Stimulated activated CD4-positive, alpha-beta T cell treated with anti-CD3 and anti-CD28 coated beads, Interleukin-12 subunit alpha, Interleukin-12 subunit beta, amount 100 ng/mL, for 4 hours (primary cell): ENCODE measurements at places on chromosomes 1 and 21.

GRCh38 chr1:17091252-17091651, 28.0 kb downstream of the PADI2 start:
- no peak for DNase-seq

DNA sequence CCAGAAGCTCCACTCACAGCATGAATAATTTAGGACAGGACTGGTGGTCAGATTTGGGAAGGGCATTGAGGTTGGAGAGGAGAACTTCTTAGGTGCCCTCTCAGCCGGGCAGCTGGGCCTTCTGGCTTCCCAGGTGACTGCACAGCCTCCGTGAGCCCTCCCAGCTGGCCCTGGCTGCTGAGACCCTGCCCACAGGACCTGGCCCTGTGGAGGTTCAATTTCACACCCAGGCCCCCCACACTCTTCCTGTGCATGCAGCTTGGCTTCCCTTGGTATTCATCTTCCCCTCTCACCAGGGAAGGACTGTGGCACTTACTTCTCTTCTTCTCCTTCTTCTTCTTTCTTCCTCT, 50.6 kb downstream of the NDUFS5 start:
- no peak for DNase-seq

DNA sequence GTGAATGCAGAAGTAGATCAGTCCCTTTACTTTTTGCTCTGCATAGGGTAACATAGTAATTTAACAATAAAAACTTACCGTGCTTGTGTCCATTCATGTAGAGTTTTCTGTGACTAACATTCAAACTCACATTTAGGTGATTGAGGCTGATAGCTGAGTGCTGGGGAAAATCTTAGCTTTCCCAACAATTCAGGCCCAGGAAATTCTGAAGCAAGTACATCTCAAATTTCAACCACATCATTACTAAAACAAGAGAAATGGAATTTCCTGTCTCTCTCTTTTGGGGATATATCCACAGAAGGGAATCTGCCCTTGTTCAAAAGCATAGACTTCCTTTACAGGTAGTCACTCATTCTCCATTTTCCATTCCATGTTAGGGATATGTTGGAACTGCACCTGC, 33.1 kb upstream of the C1orf146 start:
- DNase-seq = no peak

DNA sequence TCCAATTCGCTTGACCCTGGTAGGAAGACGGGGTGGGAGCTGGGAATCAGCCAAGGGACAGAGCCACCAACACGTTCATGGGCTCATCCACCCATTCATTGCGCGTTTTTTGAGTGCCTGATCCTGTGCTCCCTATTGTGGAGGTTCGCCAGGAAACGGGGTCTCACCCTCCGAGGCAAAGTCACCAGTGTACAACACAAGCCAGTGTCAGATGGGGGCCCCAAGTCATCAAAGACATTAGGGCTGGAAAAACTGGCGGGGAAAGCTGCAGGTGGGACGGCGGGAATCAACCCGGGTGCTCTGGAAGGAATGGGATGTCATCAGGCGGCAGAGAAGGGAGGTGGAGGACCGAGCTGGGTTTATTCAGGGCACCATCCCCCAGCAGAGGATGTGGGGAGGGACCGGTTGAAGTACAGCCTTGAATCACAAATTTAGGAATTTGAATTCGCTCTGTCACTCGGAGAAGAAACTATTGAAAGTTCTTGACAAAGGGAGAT, 667 bp upstream of the NID1 start:
- no peak for DNase-seq

GRCh38 chr1:84000954-84001495, 2.1 kb upstream of the TTLL7 start:
- no peak for DNase-seq

- no peak for DNase-seq
These were observed 339.3 kb downstream of the PAPPA2 start for GRCh38 chr1:176802316-176802715.

DNA sequence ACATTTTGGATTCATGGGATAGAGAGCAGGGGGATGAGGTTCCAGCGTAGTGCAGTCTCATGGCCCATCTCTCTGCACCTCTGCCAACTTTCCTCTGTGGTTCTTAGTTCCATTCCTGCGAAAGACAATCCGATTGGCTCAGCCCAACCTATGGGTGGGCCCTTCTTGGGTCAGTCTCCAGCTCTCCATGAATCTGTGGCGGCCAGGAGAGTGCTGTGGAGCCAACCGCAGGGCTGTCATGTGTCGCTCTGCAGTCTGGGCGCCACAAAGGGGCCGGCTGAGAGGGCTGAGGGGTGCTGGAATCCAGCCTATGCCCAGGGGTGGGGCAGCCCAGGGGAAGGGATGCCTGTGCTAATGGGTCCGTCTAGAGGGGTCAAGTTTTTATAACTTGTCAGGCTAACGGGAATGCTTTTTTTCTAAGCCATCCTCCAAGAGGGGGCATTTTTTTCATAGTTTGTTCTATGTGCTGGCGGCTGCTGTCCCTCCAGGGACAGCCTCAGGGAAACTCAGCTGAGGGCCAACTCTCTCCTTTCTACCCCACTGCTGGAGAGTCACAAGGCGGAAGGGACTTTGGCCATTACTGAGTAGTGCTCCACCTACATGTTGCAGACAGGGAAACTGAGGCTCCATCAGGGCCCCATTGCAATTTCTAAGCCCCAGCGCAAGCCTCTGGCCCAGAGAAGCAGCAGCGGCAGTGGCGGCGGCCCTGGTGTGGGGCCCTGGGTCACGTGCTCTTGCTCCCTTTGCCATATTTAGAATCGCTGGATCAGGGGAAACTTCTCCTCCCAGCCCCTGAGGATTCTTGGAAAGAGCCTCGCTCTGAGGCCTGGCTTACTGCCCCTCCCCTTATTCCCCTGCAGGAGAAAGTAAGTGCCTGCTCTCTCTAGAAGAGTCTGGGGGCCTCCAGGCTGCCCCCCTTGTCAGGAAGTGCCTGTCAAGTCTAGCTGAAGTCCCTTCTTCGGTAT, 23.4 kb downstream of the KCNQ4 start:
- no peak for DNase-seq

DNA sequence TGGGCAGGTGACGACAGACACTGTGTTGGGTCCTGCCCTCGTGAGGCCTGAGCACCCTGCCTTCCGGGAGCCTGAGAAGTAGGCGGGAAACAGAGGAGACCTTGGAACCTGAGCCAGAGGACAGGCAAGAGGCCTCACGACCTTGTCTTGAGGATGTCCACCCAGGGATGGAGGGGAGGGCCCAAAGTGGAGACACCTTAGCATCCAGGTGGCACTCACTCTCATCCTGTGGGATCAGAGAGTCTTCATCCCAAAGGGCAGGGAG, 347.2 kb downstream of the NPHP4 start:
- no peak for DNase-seq

- no peak for DNase-seq
These were observed 365.8 kb downstream of the RGS7 start for GRCh38 chr1:240991230-240991629.
